Right hindlimb (tissue), 1 donor: ENCODE measurements at places on chromosomes 7 and 10.
A peak's percentile ranks its signal among the peaks of the same experiment; 100 is the strongest.

DNA sequence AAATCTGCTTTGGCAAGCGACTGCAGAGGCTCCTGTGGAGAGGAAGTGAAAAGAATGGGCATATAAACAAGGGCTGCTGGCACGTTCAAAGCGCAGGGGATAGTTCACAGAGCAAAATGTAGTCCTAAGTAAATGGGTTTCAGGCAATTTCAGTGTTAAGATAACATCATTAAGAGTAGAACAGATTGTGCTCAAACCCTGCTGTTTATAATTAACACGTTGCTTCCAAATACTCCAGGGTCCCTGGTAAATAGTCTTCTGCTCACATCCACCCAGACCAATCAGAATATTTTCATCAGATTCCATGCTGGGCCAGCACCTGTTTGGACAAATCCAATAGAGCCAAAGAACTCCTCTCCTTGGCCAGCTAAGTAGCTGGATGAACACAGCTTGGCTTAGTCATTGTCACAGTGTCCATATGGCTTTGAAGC lies 81.4 kb downstream of the ORC5 start:
- no peak for DNase-seq

DNA sequence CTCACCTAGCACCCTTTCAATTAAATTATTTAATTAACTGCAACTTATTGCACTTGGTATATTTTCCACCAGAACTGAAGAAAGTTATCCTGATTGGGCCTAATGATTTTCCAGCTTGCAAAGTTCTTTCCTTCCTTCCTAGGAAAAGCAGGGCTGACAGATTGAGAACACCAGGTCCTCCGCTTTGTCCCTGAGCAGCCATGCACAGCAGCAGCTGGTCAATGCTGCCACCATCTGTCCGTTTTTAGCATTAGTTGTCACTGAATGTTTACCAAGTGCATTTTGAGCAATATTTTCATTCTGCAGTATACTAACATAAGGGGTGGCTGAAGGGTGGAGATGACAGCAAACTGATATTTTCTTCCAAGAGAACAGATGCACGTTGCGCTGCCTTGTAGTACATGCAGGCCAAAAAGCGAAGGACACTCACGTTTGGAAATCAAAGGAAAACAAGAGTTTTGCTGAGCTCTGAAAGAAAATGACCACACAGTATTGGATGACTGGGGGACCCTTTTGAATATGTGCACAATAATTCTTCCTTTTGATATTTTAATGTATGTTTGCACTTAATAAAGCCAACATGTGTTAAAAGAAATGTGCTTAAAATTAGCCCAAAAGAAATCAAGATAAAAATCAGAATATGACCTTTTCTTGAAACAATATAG lies 248.8 kb upstream of the PTN start:
- peak; percentile 80 for DNase-seq

GRCh38 chr7:15556339-15557105 lies 5.3 kb downstream of the AGMO start:
- no peak for DNase-seq

- no peak for DNase-seq
Observed at GRCh38 chr7:26991796-26992195, 104.0 kb downstream of the HOXA1 start.

DNA sequence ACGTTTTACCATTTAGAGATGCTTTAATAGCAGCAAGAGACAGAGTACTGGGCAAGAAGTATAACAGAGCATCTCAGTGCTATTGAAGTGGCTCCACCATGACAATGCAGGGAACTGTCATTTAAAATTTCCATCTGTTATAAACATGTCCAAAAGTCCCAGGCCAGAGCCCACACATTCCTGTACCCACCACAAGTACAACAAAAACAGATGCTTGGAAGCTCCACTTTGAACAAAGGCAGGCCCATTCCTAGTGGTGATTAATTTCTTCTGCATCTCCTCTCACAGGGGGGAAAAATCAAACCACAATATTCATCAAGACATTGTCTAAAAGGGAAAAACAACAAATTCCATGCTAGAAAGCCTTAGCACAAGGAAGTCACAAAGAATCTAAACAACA lies 627.9 kb downstream of the PARD3 start:
- DNase-seq = no peak

DNA sequence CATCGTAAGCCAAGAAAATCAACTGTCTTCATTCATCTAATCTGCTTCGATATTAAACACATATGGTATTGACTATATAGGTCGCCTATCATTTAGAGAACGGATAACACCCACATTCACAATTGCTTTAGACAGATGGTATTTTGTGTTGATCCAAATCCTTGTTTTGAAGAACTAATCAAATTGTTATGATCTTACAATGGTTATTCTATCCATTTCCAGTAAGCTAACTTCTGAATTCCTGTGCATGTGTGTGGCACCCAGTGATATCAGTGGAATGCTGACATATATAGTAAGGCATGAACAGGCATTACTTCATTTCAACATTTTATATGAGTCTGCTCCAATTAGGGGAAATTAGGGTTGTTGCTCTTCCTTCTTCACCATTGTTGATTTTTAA lies 98.8 kb downstream of the SEMA3E start:
- no peak for DNase-seq

DNA sequence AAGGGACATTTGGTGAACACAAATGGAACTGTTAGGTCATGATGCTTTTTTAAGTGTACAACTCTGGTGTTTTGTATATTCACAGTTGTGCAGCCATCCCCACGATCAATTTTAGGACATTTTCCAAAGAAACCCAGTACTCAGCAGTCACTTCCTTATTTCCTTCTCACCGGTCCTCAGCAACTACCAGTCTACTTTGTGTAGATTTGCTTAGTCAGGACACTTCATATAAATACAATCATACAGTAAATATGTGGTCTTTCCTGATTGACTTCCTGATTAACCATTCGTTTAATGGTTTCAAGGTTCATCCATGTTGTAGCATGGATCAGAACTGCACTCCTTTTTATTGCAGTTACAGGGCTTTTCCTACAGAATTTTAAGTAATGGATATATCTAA lies 14.4 kb downstream of the SGPL1 start:
- no peak for DNase-seq

GRCh38 chr10:70509757-70510147 lies 31.2 kb downstream of the PALD1 start:
- no peak for DNase-seq

DNA sequence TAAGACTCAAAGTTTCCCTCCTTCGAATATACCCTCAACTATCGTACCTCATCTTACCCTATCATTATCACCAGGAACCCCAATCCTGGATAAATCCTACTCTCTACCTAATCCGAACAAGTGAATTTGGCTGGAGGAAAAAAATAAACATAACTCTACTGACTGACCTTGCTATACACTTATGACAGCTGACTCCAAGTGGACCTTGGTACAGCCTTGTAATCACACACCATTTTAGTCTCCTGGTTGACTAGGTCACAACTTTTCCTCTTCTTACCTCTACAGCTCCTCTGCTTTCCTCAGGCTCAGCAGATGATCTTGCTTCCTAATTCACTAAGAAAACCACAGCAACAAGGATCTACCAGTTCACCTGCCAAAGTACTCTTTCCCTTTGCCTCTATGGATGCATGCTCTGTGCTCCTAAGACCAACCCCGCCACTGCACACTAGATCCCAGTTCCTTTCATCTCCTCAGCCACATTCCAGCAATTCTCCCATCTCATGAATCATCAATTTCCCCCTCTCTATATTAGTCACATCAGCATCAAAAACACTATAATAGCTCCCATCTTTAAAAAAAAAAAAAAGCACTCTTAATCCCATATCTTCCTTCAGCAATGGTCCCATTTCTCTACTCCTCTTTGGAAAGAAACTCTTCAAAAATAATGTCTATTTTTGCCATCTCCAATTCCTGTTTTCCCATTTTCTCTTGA lies 35.5 kb downstream of the COA1 start:
- DNase-seq = no peak

- no peak for DNase-seq
Observed at GRCh38 chr7:93011351-93012294, 106.2 kb downstream of the SAMD9 start.

DNA sequence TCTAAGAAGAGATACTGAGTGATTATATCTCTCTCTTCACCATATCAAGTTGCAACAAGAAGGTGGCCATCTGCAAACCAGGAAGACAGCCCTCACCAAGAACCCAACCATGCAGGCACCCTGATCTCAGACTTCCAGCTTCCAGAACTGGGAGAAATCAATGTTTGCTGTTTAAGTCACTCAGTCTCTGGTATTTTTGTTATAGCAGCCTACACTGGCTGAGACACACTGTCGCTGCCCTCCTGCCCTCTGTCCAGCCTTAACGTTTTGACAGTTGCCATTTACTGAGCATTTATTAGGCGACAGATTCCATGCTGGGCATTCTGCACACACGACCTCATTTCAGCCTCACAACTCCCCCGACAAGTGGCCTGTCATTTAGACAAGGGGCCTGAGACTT lies 9.5 kb upstream of the HMX3 start:
- no peak for DNase-seq

- no peak for DNase-seq
Observed at GRCh38 chr10:133129071-133129858, 30.8 kb upstream of the KNDC1 start.

GRCh38 chr10:24382979-24383663 lies 174.2 kb downstream of the KIAA1217 start:
- no peak for DNase-seq

DNA sequence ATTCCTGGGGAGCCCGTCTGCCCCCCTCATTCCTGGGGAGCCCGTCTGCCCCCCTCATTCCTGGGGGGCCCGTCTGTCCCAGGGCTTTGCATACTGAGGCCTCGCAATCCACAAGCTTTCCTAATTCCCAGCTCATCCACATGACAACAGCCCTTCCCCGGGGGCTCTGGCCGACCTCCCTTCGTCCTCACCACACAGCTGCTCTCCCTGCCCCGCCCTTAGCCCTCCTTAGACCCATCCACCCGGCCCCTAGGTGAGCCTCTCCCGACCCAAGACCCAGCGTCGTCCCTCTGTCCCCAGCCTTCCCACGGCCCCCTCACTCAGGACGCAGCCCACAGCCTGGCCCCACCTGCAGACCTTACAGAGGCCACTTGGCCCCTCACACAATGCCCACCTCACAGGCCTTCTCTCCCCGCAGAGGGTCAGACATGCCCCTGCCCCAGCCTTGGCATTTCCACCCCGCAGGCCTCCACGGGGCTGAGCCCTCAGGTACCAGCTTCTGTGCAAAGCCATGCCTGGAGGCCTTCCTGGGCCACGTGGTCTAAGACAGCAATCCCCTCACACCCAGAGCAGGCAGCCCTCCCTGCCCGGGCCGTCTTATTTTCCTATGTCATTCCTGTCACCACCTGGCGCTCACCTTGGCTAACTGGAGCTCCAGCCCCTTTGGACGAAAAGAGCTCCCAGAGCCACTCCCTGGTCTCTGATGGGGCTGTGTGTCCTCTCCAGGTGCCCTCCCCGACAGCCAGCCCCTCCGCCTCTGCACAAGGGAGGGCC lies 3.5 kb upstream of the FAM20C start:
- no peak for DNase-seq

- DNase-seq = no peak
Observed at GRCh38 chr7:39062811-39063210, 85.1 kb downstream of the POU6F2 start.

DNA sequence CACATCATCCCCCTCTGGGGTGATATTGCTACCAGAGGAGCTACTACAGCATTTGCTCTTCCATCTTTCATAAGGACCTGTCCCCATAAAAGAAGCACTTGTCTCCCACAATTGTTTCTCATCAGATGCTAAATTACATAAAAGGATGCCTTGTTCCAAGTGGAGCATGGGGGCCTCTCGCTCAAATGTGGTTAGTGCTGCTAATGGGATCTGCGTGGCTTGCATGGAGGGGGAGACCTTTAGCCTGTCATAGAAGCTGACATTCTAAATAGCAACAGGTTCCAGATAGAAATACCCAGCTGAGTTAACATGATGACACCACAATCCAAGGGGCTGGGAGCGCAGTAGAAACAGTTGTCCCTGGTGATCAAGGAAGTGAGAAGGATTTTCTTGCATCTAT lies 257.9 kb downstream of the SFMBT2 start:
- no peak for DNase-seq

DNA sequence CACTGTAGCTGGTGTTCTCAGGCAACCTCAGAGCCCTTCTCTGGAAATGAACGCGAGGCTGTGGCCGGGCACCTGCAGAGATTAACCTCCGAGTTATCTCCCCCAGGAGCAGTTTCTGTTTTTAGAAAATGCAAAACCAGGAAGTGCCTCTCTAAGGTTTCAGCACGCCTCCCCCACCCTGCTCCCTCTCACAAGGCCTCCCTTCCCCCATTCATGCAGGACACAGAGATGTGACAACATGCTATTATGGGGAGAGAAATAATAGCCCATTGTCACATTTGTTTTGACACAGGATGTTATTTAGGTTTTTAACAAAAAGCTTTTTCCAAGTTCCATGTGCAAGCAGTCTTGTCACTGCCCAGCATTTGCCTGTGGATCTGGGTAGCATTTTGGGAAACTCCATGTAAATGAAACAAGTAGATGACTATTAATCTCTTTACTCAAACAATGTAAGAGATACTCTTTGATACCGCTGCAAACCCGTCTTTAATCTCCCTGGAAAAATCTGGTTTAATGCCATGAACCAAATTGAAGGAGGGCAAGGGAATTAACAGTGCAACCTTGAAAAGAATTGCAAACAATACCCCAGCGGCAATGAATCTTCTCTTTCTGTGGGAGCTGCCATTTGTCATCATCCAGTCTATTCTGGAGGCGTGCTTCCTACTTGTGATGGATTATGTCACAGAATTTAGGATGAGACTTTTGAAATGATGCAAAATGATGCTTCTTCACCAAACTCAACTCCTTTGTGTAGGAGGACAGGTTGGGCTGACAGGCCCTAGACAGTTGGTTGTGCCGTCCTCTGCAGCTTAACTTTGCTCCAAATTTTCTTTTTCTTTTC lies 86.5 kb upstream of the NMT2 start:
- no peak for DNase-seq

DNA sequence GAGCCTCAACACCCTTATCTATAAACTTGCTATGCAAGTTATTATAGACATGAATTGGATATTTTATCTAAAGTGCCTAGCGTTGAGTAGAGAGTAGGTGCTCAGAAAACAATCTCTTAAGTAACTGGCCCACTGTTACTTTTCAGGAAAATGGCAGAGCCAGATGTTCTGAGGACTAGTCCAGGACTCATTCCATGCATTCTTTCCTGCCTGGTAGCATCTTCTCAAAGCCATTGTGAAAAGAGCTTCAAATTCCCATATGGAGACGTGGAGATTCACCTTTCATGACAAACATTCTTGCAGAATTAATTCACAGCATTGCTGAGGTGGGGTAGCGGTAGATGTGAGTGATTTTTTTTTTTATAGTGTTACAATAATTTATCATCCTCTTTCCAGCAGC lies 35.9 kb upstream of the ITPRID1 start:
- no peak for DNase-seq

DNA sequence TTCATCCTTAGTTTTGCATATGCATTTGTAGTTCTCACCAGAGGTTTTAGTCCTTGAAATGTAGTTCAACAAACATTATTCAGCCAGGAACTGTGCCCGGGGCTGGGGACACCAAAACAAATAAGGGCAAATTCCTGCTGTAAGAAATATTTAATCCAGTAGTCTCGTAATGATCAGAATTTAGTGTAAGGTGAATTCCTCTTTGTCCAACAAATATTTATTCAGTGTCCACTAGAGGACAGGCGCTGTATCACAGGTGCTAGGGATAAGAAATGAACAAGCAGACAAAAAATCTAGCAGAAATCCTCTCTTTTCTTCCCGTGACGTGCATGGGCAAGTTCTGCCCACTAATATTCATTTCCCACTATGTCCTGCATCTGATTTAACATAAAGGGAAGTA lies 17.6 kb downstream of the LGI1 start:
- DNase-seq = no peak

GRCh38 chr7:78714356-78714755 lies 739.1 kb downstream of the MAGI2 start:
- no peak for DNase-seq

- DNase-seq = no peak
Observed at GRCh38 chr10:102593074-102593803, 51.0 kb upstream of the TRIM8 start.
